Glutamatergic neuron (in vitro differentiated cells): ENCODE measurements at places on chromosomes 12 and 14. TPM values are rescaled to one million over a fixed set of nuclear protein-coding genes. Genes with fewer than 3 reads are reported as not detected.

SLC5A8 gene
- not detected for total RNA-seq

TMEM30B gene
- total RNA-seq: not detected

GRCh38 chr14:29548948-29549370, 378.7 kb downstream of the PRKD1 start:
- no peak for DNase-seq

GRCh38 chr12:31710021-31710818, 18.6 kb downstream of the AMN1 start:
- DNase-seq: no peak

GRCh38 chr12:125276567-125276966, 211.3 kb downstream of the AACS start:
- peak; percentile 75 for DNase-seq
